ENCODE measurements at places on chromosomes 13 and 19.

- no peak for DNase-seq
These were observed 44.9 kb downstream of the ESD start for GRCh38 chr13:46751811-46752635.

- DNase-seq, result no peak
These were observed 490.0 kb downstream of the PCDH20 start for GRCh38 chr13:60925686-60926085.

DNA sequence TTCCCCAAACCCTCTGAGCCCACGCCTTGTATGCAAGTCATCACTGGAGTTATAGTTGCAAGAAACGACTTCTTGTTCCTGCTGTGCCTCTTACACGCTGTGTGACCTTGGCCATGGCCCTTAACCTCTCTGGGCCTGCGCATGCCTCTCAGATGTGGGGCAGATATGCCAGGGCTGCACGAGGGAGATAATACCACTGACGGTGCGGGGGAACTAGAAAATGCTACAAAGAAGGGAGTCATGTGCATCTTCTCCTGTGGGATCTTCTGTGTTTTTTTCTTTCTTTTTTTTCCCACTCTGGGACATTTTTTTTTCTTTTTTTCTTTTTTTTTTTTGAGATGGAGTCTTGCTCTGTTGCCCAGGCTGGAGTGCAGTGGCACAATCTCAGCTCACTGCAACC lies 4.3 kb upstream of the SAMD1 start:
- DNase-seq, result no peak

GRCh38 chr13:110824702-110825300 lies 90.1 kb downstream of the ANKRD10 start:
- no peak for DNase-seq

DNA sequence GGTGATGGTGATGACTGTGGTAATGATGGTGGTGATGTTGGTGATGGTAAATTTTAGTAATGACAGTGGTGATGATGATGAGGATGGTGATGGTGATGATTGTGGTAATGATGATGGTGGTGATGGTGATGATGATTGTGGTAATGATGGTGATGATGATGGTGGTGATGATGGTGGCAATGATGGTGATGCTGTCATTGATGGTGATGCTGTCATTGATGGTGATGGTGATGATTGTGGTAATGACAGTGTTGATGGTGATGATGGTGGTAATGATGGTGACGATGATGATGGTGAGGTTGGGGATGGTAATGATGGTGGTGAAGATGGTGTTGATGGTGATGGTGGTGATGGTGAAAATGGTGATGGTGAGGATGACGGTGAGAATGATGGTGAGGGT lies 11.7 kb upstream of the BCAT2 start:
- no peak for DNase-seq

DNA sequence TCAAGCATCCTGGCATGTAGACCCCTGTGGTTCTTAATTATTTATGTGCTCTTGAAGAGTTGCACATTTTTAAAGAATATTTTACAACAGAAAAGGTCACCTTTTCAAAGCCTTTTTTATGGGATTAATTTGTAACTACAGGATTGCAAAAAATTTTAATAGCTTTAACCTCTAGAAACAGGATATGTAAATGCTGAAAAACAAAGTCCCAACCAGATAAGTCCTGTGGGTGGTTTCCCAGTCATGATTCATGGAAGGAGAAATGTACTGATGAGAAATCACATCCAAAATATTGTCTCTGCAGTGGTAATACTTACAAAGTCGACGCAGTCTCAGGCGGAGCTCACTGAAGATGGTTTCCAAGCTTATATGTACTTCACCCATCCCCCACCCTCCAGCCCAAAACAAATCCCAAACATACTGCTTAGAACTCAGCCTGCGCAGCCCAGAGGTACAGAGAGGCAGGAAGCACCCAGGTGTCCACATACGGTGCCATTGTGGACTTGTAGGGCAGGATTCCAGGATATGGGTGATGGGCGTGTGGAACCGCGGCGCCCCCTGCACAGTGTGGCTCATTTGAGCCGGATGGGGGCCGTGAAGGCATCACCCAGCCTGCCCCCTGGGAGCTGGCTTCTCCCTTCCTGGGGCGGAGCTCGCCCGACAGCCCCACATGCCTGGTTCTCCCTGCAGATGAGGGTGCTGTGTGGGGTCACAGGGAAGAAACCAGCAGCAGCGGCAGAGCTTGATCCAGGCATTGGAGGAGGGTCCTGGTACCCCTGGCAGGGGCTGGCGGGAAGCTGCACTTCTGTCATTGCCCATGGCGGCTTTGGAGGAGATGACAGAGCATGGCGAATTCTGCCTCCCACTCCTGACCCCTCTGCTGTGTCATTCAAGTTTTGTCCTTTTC lies 101.2 kb downstream of the ATP11A start:
- DNase-seq, result no peak
